ENCODE measurements at places on chromosomes 6 and 20. TPM values are rescaled to one million over a fixed set of nuclear protein-coding genes. Genes with fewer than 3 reads are reported as not detected.

- no peak for DNase-seq
- no peaks in the 10 kb centered on the region for H3K27me3 ChIP-seq
- no peak overlapping the region for H3K27ac ChIP-seq
- H3K4me3 ChIP-seq: no peak overlapping the region
Observed at GRCh38 chr6:134607411-134607810, 289.5 kb upstream of the SGK1 start.

Gene PGM3
- 68.1 TPM for total RNA-seq

GRCh38 chr6:1391800-1392309, 2.5 kb downstream of the FOXF2 start:
- H3K4me3 ChIP-seq: no peak overlapping the region

DNA sequence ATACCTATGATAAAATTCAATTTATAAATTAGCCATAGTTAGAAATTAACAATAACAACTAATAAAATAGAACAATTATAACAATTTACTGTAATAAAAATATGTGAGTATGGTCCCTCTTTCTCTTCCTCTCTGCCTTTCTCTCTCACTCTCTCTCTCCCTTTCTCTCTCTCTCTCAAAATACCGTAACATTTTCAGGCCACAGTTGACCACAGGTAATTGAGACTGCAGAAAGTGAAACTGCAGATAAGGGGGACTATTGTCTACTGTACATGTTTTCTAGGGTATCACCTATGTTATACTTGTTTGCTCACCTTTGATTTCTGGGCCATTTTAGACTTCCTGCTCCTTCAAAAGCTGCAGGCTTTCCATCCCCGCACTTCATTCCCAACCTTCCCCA, 46.8 kb downstream of the LY86 start:
- peaks cover 46% of the 10 kb centered on the region for H3K4me1 ChIP-seq
- no peak overlapping the region for H3K4me3 ChIP-seq
- no peak for DNase-seq
- no peaks in the 10 kb centered on the region for H3K36me3 ChIP-seq

GRCh38 chr6:137265561-137266308, 46.5 kb upstream of the IFNGR1 start:
- DNase-seq: no peak
- no peak overlapping the region for H3K4me3 ChIP-seq
- peaks cover 26% of the 10 kb centered on the region for H3K27me3 ChIP-seq
- peaks cover 13% of the 10 kb centered on the region for H3K4me1 ChIP-seq
- peak overlapping the region; percentile 2 for H3K27ac ChIP-seq
- no peaks in the 10 kb centered on the region for H3K36me3 ChIP-seq

- H3K4me1 ChIP-seq: peaks cover 55% of the 10 kb centered on the region
- no peak overlapping the region for H3K4me3 ChIP-seq
- H3K36me3 ChIP-seq: peaks cover 3% of the 10 kb centered on the region
- H3K27me3 ChIP-seq: no peaks in the 10 kb centered on the region
- no peak for DNase-seq
Observed at GRCh38 chr20:53491462-53491861, 102.2 kb downstream of the ZNF217 start.

- peaks cover 18% of the 10 kb centered on the region for H3K4me1 ChIP-seq
- peaks cover 14% of the 10 kb centered on the region for H3K36me3 ChIP-seq
- no peaks in the 10 kb centered on the region for H3K27me3 ChIP-seq
- no peak for DNase-seq
- H3K4me3 ChIP-seq: no peak overlapping the region
- H3K27ac ChIP-seq: no peak overlapping the region
Observed at GRCh38 chr6:134021396-134022122, 30.9 kb downstream of the SLC2A12 start.

Measured in mesothelial cell of epicardium (in vitro differentiated cells).